GM23248 (cell line): ENCODE measurements at places on chromosomes 6 and 20. TPM values are rescaled to one million over a fixed set of nuclear protein-coding genes. Genes with fewer than 3 reads are reported as not detected.

GRCh38 chr6:42914546-42914945 is 1.3 kb upstream of the PTCRA start:
- no peak overlapping the region for H3K27ac ChIP-seq
- peak; percentile 33 for DNase-seq
- no peaks in the 10 kb centered on the region for H3K36me3 ChIP-seq
- H3K27me3 ChIP-seq: no peaks in the 10 kb centered on the region
- H3K4me1 ChIP-seq: no peaks in the 10 kb centered on the region
- H3K4me3 ChIP-seq: no peak overlapping the region

DNA sequence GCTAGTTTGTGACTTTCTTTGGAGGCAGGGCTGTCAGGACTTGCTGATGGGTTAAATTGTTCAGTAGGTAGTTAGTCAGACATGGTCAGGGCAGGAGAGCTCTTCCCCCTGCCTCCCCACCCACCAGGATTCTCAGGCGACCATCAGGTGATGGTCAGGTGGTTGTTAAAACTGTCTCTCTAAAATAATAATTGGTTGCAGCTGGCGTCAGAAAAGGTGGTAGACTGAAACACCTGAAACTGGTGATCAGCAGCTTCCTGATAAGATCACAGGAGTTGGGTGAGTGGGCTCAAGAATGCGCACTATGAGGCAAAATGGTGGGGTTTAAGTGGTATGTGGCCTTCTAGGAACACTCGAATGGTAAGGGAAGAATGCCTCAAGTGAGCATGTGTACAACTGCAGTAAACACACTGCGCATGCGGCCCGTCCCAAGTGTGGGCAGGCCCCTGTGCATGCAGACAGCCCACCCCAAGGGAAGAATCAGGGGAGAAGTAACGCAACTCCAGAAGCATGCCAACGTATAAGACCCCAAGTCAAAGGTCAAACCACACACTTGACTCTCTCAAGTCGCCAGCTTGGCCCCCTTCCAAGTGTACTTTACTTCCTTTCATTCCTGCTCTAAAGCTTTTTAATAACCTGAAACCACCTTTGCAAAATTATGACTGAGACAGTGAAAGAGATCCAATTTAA is 7.9 kb upstream of the BLCAP start:
- no peaks in the 10 kb centered on the region; the same call in none of the 2 replicates for H3K27me3 ChIP-seq
- no peaks in the 10 kb centered on the region for H3K36me3 ChIP-seq
- H3K4me1 ChIP-seq: no peaks in the 10 kb centered on the region
- no peak overlapping the region for H3K27ac ChIP-seq
- DNase-seq: no peak

DNA sequence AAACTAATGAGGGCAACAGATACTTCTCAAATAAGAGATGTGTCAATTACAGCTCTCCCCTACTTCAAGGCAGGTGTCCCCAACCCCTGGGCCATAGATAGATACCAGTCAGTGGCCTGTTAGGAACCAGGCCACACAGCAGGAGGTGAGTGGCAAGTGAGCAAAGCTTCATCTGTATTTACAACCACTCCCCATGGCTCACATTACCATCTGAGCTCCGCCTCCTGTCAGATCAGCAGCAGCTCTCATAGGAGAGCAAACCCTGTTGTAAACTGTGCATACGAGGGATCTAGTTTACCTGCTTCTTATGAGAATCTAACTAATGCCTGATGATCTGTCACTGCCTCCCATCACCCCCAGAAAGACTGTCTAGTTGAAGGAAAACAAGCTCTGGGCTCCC is 422.1 kb downstream of the GJA1 start:
- DNase-seq: no peak
- peaks cover 15% of the 10 kb centered on the region for H3K4me1 ChIP-seq
- no peak overlapping the region for H3K27ac ChIP-seq

DNA sequence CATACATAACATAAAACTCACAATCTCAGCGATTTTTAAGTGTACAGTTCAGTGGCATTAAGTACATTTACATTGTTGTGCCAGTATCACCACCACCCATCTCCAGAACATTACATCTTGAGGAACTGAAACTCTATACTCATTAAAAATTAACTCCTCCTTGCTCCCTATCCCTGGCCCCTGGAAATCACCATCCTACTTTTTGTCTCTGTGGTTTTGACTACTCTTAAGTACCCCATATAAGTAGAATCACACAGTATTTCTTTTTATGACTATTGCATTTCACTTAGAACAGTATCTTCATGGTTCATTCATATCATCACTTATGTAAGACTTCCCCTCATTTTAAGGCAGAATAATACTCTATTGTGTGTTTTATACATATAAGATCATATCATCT is 1108.1 kb downstream of the GRIK2 start:
- H3K27me3 ChIP-seq: no peaks in the 10 kb centered on the region
- DNase-seq: no peak
- H3K4me1 ChIP-seq: no peaks in the 10 kb centered on the region
- no peaks in the 10 kb centered on the region for H3K36me3 ChIP-seq
- H3K27ac ChIP-seq: no peak overlapping the region

DNA sequence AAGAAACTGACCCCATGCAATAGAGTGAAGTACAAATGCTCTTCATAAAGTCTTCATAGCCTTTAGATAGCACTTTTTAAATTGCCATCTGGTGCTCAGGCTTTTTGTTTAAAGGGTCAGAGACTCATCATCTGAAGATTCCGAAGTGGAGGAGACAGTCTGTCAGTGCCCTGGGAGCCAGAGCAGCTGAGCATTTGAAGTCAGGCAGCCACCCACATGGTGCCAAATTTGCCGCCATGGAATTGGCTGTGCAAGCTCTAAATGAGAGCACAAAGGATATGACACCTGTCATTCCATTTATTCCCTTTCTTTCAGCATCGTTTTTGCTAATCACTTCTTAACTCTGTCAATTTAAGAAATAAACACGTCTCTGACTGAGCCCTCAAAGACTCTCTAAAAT is 32.8 kb upstream of the CEP162 start:
- no peaks in the 10 kb centered on the region for H3K27me3 ChIP-seq
- H3K4me1 ChIP-seq: peaks cover 7% of the 10 kb centered on the region; the same call in 1 of the 2 replicates
- H3K4me3 ChIP-seq: no peak overlapping the region
- H3K27ac ChIP-seq: no peak overlapping the region

DNA sequence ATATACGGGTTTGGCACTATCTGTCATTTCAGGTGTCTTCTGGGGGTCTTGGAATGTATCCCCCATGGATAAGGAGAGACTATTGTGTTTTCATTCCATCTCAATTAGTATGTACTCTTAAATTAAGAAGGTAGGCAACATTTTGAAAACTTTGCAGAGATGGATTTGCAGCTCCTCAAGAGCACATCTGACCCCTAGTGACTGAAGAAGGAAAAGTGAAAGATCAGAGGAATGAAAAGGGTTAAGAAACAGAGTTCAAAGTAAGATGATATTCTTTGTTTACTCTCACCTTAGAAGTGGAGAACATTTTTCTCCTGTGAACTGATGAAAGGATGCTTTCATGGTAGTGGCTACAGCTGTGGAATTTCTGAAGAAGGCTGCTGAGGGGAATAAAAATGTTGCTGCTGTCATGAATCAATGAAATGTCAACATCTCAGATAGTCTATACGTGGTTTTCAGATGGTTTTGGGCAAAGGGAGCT is 41.5 kb downstream of the SH3BGRL2 start:
- DNase-seq: peak; percentile 33
- H3K36me3 ChIP-seq: no peaks in the 10 kb centered on the region
- H3K4me1 ChIP-seq: peaks cover 10% of the 10 kb centered on the region
- H3K27me3 ChIP-seq: no peaks in the 10 kb centered on the region

GRCh38 chr6:69362209-69362608 is 434.6 kb downstream of the LMBRD1 start:
- H3K27me3 ChIP-seq: no peaks in the 10 kb centered on the region
- H3K4me1 ChIP-seq: no peaks in the 10 kb centered on the region
- no peaks in the 10 kb centered on the region for H3K36me3 ChIP-seq
- DNase-seq: no peak
- no peak overlapping the region for H3K4me3 ChIP-seq

DNA sequence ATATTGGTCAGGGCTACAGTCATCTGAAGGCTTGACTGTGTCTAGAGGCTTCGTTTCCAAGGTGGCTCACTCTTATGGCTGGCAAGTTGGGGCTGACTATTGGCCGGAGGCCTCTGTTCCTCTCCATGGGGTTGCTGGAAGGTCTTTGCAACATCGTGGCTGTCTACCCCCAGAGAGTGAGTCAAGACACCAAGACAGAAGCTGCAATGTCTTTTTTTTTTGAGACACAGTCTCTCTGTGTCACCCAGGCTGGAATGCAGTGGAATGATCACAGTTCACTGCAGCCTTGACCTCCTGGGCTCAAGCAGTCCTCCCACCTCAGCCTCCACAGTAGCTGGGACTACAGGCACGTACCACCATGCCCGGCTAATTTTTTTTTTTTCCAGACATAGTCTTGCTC is 29.4 kb upstream of the KIF3B start:
- no peaks in the 10 kb centered on the region for H3K27me3 ChIP-seq
- peak; percentile 45 for DNase-seq
- no peaks in the 10 kb centered on the region for H3K36me3 ChIP-seq
- no peak overlapping the region for H3K4me3 ChIP-seq

- H3K27ac ChIP-seq: peak overlapping the region; percentile 90
- H3K27me3 ChIP-seq: no peaks in the 10 kb centered on the region
- peaks cover 38% of the 10 kb centered on the region for H3K4me1 ChIP-seq
- 0 out of 2 replicates have a peak overlapping the region, but pooled peaks have one; percentile 9 for H3K4me3 ChIP-seq
Measured at GRCh38 chr6:140051521-140052512, 677.4 kb upstream of the CITED2 start.

- peak; percentile 97 for DNase-seq
- peak overlapping the region; percentile 55 for H3K4me3 ChIP-seq
- no peak overlapping the region for H3K27ac ChIP-seq
- no peaks in the 10 kb centered on the region for H3K36me3 ChIP-seq
- H3K4me1 ChIP-seq: no peaks in the 10 kb centered on the region
Measured at GRCh38 chr6:161393839-161394364, 120.0 kb upstream of the AGPAT4 start.

DNA sequence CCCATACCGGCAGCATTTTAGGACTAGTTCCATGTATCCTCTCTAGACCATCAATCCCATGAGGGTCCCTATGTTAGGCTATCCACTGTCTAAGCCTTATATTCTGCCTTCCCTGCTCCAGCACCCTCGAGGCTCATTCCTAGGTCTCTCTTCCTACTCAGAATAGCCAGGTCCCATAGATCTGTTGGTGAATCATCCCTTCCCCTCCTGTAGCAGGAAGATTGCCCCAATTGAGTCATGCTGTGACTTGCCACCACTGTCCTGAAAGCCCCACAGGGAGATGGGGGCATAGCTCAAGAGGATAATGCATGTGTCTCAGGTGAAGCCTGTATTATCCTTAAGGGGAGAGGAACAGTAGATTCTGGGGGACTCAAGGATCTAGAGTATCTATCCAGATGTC is 143.1 kb upstream of the MOCS1 start:
- no peak overlapping the region for H3K4me3 ChIP-seq
- no peaks in the 10 kb centered on the region for H3K4me1 ChIP-seq
- no peak overlapping the region for H3K27ac ChIP-seq

DNA sequence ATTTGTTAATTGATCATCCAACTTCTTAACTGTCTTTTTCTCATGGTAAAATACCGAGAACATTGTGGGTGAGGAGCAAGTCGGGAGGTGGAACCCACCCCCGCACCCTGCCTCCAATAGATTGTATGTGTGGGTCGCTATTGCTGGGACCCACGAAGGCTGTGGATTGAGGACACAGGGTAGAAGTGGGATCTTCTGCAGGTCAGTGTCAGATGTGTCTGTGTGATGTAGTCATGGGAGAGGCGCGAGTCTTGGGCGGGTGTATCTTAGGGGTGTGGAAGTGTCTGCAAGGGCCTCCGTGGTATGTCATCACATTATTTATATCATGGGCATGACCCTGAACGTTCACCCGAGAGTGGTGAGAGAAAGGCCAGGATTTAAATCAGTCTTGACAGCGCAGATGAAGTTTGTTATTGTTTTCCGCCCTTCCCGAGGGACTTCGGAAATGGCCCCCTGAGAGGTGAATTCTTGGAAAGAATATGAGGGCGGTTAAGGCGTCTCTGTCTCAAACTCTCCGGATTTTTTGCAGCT is 472 bp upstream of the PAQR8 start:
- H3K4me3 ChIP-seq: peak overlapping the region; percentile 76
- peak; percentile 58 for DNase-seq
- H3K4me1 ChIP-seq: no peaks in the 10 kb centered on the region

GRCh38 chr20:11849976-11850670 is 67.6 kb upstream of the BTBD3 start:
- peak overlapping the region; percentile 56 for H3K27ac ChIP-seq
- H3K27me3 ChIP-seq: no peaks in the 10 kb centered on the region
- H3K4me3 ChIP-seq: peak overlapping the region; percentile 2; the same call in 1 of the 2 replicates
- DNase-seq: peak; percentile 91
- no peaks in the 10 kb centered on the region for H3K36me3 ChIP-seq

The SIRPD gene
- total RNA-seq: not detected in 2 replicates

The ATF6B gene
- total RNA-seq: 33.3 and 37.3 TPM in 2 replicates

The UBE2C gene
- 33.8 and 38.8 TPM in 2 replicates for total RNA-seq

The ADGRG6 gene
- total RNA-seq: 1.5 and 1.6 TPM in 2 replicates

The CTNNBL1 gene
- total RNA-seq: 22.4 and 25.3 TPM in 2 replicates

The CNKSR3 gene
- total RNA-seq: 1.7 and 2.4 TPM in 2 replicates

The ANGPT4 gene
- not detected in 2 replicates for total RNA-seq

The SLC4A11 gene
- 0.63 and 0.65 TPM in 2 replicates for total RNA-seq

The FOXO3 gene
- 35.7 and 36.6 TPM in 2 replicates for total RNA-seq
